ENCODE measurements at places on chromosomes 1 and 21.

- DNase-seq = no peak
Measured at GRCh38 chr1:113170519-113170918, 97.5 kb downstream of the LRIG2 start.

GRCh38 chr1:28592321-28593071 lies 431 bp downstream of the RAB42 start:
- DNase-seq = no peak

DNA sequence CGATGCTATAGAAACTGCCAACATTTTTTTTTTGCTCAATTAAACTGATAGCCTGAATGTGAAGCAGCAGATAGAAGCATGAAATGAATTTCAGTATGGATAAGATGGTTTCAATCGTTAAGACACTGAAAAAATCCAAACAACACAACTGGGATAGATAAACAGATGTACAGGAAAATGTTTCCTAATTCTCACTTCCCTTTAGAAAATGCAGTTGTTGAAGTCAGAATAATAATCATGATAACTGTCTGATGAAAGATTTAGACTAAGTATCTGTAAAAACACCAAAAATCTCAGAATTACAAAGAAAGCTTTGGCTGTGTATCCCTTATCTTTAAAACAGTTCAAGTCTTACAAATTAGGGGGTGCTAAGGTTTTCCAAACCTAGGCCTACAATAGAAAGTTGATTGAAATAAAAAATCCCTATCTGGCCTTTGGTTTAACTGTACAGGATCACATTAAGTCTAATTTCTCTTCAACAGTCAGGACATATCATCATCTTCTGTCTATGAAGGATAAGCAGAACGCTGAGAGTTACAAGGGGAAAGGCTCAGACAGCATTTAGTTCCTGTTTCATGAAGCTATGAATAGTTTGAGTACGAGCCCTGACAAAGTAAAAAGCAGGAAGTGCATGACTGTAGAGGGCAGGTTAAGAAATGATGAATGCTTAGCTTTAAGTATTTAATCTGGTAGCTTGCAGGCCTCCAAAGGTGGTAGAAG lies 203.2 kb downstream of the APP start:
- DNase-seq = no peak

- DNase-seq = no peak
Measured at GRCh38 chr1:46682064-46682463, 10.4 kb downstream of the TEX38 start.

- no peak for DNase-seq
Measured at GRCh38 chr21:17738176-17738953, 80.8 kb downstream of the C21orf91 start.

GRCh38 chr1:18555036-18555435 lies 74.3 kb downstream of the KLHDC7A start:
- no peak for DNase-seq

DNA sequence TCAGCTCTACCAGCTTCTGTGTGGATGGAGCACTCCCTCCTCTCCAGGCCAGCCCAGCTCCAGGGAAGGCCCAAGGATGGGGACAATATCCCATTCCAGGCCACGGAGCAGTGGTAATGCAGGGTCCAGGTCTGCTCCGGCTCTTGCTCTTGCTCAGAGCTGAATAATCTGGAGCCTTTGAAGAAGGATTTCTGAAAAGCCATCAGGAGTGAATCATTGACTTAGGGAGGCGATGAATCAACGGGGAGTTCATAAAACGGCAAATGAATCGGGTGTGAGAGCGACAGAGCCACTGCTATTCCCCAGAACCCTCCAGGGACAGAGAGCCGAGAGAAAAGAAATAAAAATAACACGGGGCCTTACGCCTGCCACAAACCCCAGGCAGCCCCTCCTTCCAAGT lies 7.7 kb downstream of the POU3F1 start:
- no peak for DNase-seq

- DNase-seq = no peak
Measured at GRCh38 chr1:215539803-215540570, 27.1 kb upstream of the KCTD3 start.

DNA sequence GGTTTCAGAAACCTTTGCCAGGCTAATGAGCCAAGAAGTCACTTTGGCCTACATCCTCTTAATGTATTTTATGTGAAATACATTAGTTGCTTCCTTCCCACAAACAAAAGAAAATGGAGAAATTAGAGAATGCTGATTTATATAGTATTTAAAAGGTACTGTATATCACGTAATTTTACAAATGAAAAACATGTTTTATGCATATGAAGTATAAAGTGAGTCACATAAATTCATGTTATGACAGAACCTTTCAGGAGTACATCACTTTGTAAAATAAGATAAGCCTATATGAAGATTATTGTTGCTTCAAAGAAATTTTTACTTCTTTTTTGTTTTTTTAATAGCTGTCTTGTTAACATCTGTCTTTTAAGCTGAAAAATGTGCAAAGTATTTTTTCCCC lies 4.6 kb downstream of the DR1 start:
- no peak for DNase-seq

DNA sequence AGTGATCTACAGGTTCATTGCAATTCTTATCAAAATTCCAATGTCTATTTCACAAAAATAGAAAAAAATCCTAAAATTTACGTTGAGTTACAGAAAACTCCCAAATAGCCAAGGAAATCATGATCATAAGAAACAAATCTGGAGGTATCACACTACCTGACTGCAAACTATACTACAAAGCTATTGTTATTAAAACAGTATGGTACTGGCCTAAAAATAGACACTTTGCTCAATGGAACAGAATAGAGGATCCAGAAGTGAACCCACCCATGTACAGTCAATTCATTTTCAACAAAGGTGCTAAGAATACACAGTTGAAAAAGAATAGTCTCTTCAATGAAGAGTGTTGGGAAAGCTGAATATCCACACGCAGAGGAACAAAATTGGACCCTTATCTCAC lies 30.2 kb downstream of the GBP2 start:
- no peak for DNase-seq

- DNase-seq = no peak
Measured at GRCh38 chr1:94928293-94928939, 1.5 kb upstream of the CNN3 start.

DNA sequence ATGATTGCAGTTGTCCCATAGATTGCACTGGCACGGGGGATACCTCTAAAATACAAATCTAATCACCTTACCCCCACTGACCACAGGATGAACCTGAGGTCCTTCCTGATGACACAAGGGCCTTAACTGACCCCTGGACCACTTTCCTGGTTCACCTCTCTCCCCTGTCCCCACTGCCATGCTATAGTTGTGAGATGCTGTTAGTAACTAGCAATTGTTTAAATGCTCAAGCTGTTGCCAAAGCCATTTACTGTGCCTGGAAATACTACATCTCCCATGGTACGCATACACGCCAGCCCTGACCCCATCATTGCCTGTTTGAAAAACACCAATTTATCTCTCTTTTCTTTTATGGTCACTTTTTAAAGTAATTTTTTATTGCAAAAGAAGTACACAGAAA lies 29.1 kb upstream of the RGS8 start:
- no peak for DNase-seq

GRCh38 chr1:95262913-95263312 lies 28.9 kb downstream of the RWDD3 start:
- no peak for DNase-seq

DNA sequence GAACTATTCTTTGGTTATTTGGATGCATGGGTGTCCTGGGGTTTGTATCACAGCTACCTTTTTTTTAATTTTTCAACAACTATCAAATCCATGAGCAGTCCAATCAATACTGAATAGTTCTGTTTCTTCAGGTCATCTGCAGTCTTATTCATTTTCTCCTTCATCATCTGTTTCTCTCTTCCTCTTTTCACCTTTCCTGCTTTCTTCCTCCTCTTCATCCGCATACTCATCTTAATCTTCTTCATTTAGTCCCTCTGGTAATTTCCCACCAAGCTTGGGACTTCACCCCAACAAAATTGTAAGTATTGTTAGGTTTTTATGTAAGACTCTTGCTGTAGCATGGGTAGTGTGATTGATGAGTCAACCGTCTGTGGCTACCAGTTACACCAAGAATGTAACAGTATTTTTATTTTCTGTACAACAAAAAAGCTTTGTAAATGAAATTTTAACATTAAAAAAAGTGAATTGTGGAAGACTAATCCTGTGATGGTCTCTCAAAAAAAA lies 184.1 kb upstream of the RNPC3 start:
- DNase-seq = no peak

GRCh38 chr1:196873385-196873784 lies 14.5 kb upstream of the CFHR4 start:
- DNase-seq = no peak

DNA sequence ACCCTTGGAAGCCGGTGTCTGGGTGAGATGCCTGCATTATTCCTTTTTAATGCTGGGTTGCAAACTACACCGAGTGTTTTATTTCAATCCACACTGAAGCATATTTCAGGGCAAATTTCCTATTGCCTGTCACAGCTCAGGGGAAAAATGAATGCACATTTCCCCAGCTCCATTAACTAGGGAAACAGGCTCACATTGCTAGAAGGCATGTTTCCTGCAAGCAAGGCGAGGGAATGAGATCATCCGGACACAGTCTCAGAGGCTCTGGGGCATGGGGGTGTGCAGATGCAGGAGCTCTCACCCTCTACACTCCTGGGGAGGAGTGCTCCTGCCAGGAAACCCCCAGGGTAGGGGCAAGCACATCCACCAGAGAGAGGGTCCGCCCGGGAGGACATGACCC lies 24.6 kb downstream of the SYT2 start:
- DNase-seq = no peak

DNA sequence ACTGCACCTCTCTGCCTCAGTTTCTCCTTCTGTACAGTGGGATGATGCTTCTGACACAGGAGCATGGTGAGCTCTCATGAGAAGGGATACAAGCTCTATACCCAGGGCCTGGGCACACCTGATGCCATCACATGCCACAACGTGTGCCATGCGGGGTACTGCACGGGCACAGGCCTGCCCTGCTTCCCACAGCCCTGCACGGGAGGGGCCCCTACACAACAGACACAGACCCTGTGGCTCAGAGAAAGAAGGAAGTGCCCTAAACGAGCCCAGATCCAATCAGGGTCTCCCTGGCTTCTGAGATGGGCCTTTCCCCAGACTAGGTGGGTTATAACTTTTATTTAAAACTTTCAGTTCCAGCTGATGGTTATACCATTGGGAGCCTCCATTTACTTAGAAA lies 24.6 kb downstream of the C2CD2 start:
- DNase-seq = no peak

DNA sequence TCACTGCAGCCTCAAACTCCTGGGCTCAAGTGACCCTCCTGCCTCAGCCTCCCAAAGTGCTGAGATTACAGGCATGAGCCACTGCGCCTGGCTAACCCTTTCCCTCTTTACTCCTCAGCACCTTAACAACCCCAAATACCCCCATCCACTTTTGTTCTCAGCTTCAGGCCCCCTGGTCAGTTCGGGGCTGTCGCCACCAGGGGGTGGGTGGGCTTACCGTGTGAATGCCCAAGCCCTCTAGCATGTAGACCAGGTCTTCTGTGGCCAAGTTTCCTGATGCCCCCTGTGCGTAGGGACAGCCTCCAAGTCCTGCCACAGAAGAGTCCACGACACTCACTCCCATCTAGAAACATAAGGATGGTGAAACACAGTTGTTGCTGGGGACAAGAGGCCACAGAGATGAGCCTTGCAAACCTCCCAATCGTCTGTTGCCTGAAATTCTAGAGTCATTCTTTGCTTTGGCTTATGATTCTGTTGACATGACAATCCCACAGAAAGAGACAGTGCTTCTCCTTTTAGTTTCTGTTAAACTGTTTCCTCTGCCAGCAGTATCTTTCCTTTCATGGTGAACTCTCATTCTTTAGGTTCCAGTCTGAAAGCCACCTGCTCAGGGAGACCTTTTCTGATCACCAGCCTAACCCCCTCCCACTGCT lies 3.8 kb upstream of the GALE start:
- no peak for DNase-seq

DNA sequence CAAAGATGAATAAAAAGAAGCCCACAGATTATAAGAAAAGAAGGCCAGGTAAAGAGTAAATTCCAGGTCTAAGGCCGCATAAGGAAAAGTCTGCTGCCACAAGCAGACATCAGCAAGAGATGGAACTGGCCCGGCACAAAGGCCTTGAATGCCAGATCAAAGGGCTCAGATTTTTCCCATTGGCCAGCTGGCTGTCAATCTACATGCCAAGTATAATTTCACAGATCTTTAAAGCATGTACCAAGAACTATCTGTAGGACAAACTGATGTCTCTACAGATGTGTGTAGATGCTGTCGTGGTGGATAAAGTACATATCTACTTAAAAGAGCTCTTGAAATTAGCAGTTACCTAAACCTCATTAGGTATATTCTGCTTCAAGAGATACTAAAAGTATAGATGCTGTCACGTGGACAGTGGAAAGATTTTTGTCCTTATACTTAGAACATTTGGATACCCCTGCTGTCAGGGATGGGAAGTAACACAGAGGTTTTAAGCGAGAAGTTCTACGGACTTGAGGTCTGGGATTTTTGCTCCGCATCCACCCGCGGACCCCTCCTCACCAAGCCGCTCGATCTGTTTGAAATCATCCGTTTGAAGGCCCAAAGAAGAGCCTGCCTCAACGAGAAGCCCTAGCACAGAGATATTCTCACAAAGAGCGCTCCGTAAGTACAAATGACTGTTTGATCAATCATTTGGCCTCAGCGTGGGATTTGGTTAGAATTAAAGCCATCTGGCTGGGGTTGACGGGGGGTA lies 10.1 kb downstream of the GLIS1 start:
- no peak for DNase-seq

DNA sequence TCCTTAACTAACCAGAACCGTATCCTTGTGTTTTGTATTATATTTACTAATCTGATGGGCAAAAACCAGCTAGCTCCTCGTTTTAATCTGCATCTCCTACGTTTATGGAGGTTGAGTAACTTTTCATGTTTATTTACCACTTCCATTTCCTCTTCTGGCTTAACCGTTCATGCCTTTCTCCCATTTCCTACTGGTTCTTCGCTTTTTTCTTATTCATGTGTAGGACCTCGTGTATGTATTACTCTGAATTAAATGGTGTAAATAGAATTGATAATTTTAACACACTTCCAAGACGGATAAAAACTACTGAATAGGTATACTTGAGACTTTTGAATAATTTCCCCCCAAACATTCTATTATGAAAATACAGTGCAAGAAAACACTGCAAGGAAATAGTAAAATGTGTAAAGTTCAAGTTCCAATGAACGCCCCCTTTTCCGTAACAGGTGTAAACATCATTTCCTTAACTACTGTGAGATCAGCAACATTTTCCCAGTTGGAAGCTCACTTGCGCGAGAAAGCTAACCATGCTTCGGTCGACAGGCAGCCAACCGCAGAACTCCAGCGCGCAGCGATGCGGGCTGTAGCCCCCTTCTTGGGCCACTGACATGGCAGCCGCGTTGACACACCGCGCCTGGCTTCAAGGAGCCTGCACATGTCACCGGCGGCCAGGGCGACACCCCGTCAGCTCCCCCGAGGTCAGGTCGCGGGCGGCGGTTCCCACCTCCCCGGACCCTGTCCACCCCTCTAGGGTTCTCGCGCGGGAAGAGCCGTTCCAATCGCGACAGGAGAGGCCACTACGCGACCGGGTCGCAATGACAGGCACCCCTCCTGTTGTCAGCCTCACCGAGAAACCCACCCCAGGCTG lies 816 bp downstream of the EDEM3 start:
- no peak for DNase-seq
